CD4-positive, CD25-positive, alpha-beta regulatory T cell (primary cell): ENCODE measurements at places on chromosomes 3 and 15. TPM values are rescaled to one million over a fixed set of nuclear protein-coding genes. Genes with fewer than 3 reads are reported as not detected.

The CELSR3 gene
- 0.39 TPM for polyA plus RNA-seq

The KLHL40 gene
- polyA plus RNA-seq = not detected

The CLDN16 gene
- polyA plus RNA-seq = not detected

The XCR1 gene
- not detected for polyA plus RNA-seq

The LRRN1 gene
- polyA plus RNA-seq = not detected

The CCDC174 gene
- 26.1 TPM for polyA plus RNA-seq

The GOLGA8H gene
- polyA plus RNA-seq = not detected

The SLC9A9 gene
- polyA plus RNA-seq = 35.8 TPM

The FBLN2 gene
- polyA plus RNA-seq = not detected

The MAP6D1 gene
- polyA plus RNA-seq = 0.36 TPM

The ZDHHC3 gene
- 45.3 TPM for polyA plus RNA-seq

The DAZL gene
- not detected for polyA plus RNA-seq

The NEIL1 gene
- 3.4 TPM for polyA plus RNA-seq

The C3orf22 gene
- not detected for polyA plus RNA-seq

The CATSPER2 gene
- 0.75 TPM for polyA plus RNA-seq

The ADAMTS17 gene
- 0.31 TPM for polyA plus RNA-seq

The KBTBD8 gene
- 3.1 TPM for polyA plus RNA-seq

The RASL12 gene
- polyA plus RNA-seq = not detected

The MCF2L2 gene
- 2.5 TPM for polyA plus RNA-seq

The C2CD4A gene
- polyA plus RNA-seq = 0.10 TPM

The TGM5 gene
- not detected for polyA plus RNA-seq

The CHRM5 gene
- polyA plus RNA-seq = not detected

The ZNF619 gene
- 2.1 TPM for polyA plus RNA-seq

The TERC gene
- not detected for polyA plus RNA-seq

The CPLX3 gene
- polyA plus RNA-seq = not detected
